ENCODE measurements at places on chromosomes 5 and 9.
A peak's percentile ranks its signal among the peaks of the same experiment; 100 is the strongest.

DNA sequence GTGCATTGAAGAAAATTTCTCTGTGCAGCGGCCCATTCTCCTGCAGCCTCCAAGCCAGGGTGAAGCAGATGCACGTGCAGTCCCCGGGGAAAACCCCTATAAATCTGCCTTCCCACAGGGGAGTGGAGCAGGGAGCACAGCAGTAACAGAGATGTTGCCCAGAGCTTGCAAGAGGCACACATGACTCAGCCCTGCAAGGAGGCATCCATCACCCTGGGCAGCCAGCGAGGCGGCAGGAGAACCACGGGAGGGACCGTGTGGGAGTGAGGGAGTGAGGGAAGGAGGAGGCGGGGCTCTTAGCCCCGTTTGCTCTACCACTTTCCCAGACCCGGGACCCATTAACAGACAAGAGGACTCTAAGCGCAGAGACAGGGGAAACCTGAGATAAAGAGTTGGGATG, 96.2 kb upstream of the ARAP3 start:
- H3K27ac ChIP-seq, result no peak overlapping the region
- no peaks in the 10 kb centered on the region for H3K36me3 ChIP-seq
- no peak overlapping the region for H3K4me3 ChIP-seq
- H3K4me1 ChIP-seq, result no peaks in the 10 kb centered on the region

- no peaks in the 10 kb centered on the region for H3K36me3 ChIP-seq
- H3K4me1 ChIP-seq, result no peaks in the 10 kb centered on the region
- H3K27ac ChIP-seq, result no peak overlapping the region
- peaks cover 2% of the 10 kb centered on the region for H3K27me3 ChIP-seq
Observed at GRCh38 chr5:135008556-135008955, 25.5 kb downstream of the PITX1 start.

DNA sequence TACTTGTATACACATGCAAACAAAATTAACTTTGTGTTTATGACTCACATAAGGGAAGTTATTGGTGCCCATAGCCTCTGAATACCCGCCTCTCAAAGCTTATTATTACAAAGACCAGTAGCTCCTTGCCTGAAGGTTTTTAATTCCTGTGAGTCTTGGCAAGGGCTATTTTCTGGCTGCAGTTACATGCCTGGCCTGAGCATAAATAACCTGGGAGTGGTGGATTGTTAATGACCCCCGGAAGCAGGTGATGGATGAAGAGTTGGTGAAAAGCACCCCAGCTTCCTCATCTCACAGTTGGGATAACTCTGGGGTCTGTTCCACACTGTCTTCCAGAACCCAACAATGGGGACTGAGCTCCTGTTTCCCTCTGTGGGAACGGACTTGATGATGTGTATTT, 594.5 kb downstream of the PDE4D start:
- no peak overlapping the region for H3K27ac ChIP-seq
- DNase-seq, result no peak
- H3K36me3 ChIP-seq, result no peaks in the 10 kb centered on the region

DNA sequence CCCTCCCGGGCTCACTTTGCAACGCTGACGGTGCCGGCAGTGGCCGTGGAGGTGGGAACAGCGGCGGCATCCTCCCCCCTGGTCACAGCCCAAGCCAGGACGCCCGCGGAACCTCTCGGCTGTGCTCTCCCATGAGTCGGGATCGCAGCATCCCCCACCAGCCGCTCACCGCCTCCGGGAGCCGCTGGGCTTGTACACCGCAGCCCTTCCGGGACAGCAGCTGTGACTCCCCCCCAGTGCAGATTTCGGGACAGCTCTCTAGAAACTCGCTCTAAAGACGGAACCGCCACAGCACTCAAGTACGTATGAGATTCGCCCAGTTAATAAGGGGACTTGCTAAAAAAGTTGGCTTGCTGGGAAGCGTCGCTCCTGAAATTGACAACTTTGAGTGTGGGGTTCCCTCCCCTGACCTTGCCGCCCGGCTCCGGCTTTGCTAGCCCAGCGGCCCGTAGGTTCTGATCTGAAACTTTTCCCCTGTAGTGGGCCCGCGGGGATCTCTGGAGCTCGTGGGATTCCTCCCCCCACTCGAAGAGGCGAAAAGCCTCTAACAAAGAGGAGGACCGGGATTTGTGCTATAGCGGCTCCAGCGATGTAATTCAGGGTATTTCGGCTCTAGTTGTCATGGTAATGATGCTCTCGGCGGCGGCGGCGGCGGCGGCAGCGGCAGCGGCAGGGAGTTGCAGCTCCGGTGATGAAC, 572 bp downstream of the NR4A3 start:
- H3K36me3 ChIP-seq, result peaks cover 3% of the 10 kb centered on the region
- peak overlapping the region; percentile 94 for H3K4me3 ChIP-seq
- peak overlapping the region; percentile 95 for H3K27ac ChIP-seq
- DNase-seq, result peak; percentile 49
- H3K4me1 ChIP-seq, result peaks cover 64% of the 10 kb centered on the region

- no peak for DNase-seq
- no peaks in the 10 kb centered on the region for H3K36me3 ChIP-seq
- no peak overlapping the region for H3K4me3 ChIP-seq
- H3K4me1 ChIP-seq, result no peaks in the 10 kb centered on the region
- H3K27me3 ChIP-seq, result no peaks in the 10 kb centered on the region
- H3K27ac ChIP-seq, result no peak overlapping the region
Observed at GRCh38 chr9:16211946-16212345, 658.5 kb downstream of the BNC2 start.

- no peak overlapping the region for H3K27ac ChIP-seq
- H3K4me1 ChIP-seq, result no peaks in the 10 kb centered on the region
- H3K27me3 ChIP-seq, result no peaks in the 10 kb centered on the region
- H3K36me3 ChIP-seq, result no peaks in the 10 kb centered on the region
- DNase-seq, result no peak
Observed at GRCh38 chr9:26548781-26549290, 343.8 kb downstream of the CAAP1 start.

- H3K4me1 ChIP-seq, result no peaks in the 10 kb centered on the region
- H3K27me3 ChIP-seq, result no peaks in the 10 kb centered on the region
- no peak overlapping the region for H3K4me3 ChIP-seq
- DNase-seq, result no peak
- no peaks in the 10 kb centered on the region for H3K36me3 ChIP-seq
Observed at GRCh38 chr5:137656558-137656957, 79.3 kb downstream of the KLHL3 start.

DNA sequence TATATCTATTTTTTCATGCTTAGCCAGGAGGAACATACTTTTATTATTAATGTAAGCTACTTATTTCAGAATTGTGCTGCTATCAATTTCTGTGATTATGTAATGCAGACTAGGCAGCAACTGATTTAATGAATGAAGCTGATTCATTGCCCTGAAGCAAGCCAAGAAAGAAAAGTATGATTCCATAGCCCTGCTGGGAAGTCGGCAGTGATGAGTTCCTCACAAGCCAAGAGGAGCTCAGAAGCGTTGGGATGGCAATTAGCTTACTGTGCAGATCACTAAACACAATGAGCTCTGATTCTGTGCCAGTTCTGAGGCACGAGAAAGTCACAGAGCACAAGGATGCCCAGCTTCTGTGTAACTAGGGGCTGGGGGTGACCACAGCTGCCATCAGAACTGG, 254.3 kb upstream of the KLF9 start:
- peaks cover 11% of the 10 kb centered on the region for H3K4me1 ChIP-seq
- no peak overlapping the region for H3K27ac ChIP-seq
- no peaks in the 10 kb centered on the region for H3K36me3 ChIP-seq
- H3K4me3 ChIP-seq, result no peak overlapping the region
- H3K27me3 ChIP-seq, result peaks cover 4% of the 10 kb centered on the region
- DNase-seq, result no peak

GRCh38 chr5:25190521-25191000, 545.8 kb upstream of the CDH10 start:
- H3K4me1 ChIP-seq, result no peaks in the 10 kb centered on the region
- no peak overlapping the region for H3K27ac ChIP-seq

DNA sequence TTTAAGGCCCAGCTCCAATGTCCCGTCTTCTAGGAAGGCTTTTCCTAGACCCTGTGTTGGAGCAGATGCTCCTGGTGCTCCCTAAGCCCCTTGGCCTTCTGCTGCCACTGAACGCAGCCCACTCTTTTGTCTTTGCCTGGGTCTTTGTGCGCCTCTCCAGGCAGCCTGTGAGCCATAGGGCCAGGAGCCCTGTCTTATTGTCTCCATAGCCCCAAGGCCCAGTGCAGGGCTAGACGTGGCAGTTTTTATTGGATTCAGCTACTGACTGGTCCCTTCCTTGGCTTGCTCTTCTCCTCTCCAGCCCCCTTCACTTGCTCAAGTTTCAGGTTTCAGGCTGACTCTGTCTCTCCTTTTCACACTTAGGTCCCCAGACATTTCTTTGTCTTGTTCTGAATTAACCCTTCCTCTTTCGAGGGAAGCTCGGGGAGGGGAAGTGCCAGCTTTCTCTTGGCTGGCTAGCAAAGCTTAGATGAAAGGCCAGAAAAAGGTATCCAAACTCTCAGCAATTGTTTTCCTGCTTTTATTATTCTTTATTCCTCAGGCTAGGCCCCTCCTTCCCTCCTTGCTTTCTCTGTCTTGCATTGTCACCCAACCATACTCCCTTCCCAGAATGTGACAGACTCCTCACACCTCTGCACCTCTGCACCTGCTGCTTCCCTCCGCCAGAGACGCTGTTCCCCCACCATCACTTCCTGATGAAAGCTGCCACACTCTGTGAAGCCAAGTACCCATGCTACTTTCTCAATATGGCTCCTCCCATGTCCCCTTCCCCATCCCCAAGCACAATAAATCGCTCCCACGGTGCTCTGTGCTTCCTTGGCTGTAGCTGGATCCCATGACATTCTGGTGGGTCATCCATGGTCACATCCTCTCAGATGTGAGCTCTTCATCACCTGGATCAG, 101.6 kb upstream of the CPEB4 start:
- no peaks in the 10 kb centered on the region for H3K27me3 ChIP-seq
- H3K4me1 ChIP-seq, result peaks cover 11% of the 10 kb centered on the region
- no peak overlapping the region for H3K27ac ChIP-seq
- H3K36me3 ChIP-seq, result no peaks in the 10 kb centered on the region
- DNase-seq, result no peak

DNA sequence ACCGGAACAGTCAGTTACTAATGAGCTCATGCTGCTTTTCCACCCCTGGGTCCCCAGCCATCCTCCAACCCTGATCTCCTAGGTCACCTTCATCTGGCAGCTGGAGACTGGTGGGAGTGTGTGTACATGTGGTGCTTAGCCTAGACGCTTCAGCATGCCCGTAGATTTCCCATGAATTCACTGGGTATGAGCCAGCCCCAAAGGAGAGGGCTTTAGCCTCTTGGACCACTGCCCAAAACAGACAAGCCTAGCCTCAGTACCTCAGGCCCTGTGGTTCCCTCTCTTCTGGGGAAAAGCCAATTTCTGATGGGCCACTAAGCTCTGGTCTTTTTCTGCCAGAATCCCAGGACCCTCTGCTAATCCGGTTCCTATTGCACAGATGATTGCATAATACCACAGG, 48.0 kb upstream of the ASTN2 start:
- no peaks in the 10 kb centered on the region for H3K27me3 ChIP-seq
- no peak for DNase-seq
- H3K4me3 ChIP-seq, result no peak overlapping the region
- no peaks in the 10 kb centered on the region for H3K4me1 ChIP-seq
- no peaks in the 10 kb centered on the region for H3K36me3 ChIP-seq

DNA sequence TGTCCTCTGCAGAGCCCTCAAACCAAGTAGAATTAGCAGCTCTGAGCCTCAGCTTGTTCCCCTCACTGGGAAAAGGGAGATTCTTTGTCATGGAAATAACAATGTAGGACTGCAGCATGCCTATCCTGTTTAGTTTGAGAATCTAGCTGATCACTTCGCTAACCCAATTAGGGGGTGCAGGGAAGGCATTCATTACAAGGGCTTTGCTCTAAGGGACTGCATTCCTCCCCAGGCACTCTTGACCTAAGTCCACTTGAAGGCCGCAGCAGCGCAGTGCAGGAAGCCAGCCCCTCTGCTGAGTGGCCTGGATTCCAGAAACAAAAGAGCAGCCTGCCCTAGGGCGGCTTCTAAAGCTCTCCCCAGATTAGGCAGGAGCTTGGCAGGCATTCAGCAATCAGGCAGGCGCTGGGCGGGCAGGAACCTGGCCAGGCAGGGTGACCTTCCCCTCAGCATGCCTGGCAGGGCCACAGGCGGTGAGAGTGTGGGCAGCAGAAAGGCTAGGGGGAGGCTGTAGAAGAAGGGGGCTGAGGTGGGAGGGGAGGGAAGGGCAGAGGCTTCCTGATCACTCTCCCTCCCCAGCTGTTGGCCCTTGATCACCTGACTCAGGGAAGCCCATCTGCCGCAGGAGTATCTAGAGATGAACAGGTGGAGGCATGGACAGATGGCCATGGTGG, 24.8 kb downstream of the CCNJL start:
- H3K4me1 ChIP-seq, result no peaks in the 10 kb centered on the region
- H3K27me3 ChIP-seq, result no peaks in the 10 kb centered on the region
- no peak overlapping the region for H3K27ac ChIP-seq
- H3K36me3 ChIP-seq, result no peaks in the 10 kb centered on the region
- DNase-seq, result no peak
- H3K4me3 ChIP-seq, result no peak overlapping the region

GRCh38 chr5:92568522-92568921, 1012.5 kb downstream of the NR2F1-AS1 start:
- no peaks in the 10 kb centered on the region for H3K4me1 ChIP-seq
- no peaks in the 10 kb centered on the region for H3K27me3 ChIP-seq
- DNase-seq, result no peak
- no peaks in the 10 kb centered on the region for H3K36me3 ChIP-seq
- no peak overlapping the region for H3K4me3 ChIP-seq

DNA sequence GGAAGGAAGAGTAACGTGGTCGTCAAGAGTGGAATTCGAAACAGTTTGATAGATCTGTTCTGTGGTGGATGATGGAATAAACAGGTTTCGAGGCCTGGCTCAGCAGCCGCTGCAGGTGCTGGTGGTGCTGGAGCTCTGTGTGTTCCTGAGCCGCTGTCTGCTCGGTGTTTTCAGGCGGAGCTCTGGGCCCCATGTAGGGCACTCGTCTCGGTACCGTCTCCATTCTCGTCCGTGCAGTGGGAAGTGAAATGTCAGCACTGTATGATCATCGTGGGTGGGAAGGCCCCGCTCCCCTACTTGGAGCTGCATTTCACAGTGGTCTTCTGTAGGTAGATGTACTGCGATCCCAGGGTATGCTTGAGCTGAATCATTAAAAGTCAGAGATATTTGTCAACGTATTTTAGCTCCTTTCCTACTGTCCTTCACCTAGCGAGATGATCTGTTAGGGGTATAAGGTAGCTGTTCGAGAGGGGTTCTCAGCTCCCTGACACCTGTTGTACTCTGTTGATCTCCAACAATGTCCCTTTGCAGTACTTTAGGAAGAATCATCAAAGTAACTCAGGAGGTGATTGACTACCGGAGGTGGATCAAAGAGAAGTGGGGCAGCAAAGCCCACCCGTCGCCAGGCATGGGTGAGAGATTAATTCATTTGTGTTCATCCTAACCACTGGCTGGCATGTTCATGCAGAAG, 35.9 kb downstream of the TENT4A start:
- no peaks in the 10 kb centered on the region for H3K4me1 ChIP-seq
- no peaks in the 10 kb centered on the region for H3K27me3 ChIP-seq
- no peak overlapping the region for H3K27ac ChIP-seq

DNA sequence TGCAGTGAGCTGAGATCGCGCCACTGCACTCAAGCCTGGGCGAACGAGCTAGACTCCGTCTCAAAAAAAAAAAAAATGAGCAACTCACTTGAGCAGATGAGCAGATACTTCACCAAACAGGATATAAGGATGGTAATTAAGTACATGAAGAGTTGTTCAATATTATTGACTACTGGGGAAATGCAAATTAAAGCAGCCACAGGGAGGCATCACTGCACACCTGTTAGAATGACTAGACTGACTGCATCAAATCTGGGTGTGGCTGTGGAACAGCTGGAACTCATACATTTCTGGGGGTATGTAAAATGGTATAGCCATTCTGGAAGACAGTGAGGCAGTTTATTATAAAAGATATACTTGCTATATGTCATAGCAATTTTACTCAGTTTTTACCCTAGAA, 93.0 kb downstream of the WNK2 start:
- peak; percentile 2 for DNase-seq
- no peaks in the 10 kb centered on the region for H3K36me3 ChIP-seq
- H3K27me3 ChIP-seq, result peaks cover 53% of the 10 kb centered on the region
- no peaks in the 10 kb centered on the region for H3K4me1 ChIP-seq
